Astrocyte of the cerebellum (primary cell): ENCODE measurements at places on chromosomes 5 and 9.

DNA sequence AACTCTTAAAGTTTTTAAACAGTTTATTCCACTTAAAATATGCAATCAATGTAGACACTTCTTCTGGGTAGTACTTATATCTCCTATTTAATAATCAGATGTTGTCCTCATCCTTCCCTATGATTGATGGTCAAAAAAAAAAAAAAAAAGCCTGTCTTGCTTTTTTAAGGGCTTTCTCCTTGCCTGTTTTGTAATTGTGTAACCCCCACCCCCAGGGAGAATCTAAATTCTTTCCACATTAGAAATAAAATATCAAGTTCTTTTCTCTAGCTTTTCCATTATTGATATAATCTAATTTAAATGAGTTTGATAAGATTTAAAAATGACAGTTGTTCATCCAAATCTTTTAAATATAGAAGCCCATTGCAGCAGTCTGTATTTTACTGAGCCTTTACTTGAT, 119.7 kb downstream of the CHSY3 start:
- no peak for DNase-seq

- DNase-seq = no peak
These were observed 336.9 kb upstream of the DMAC1 start for GRCh38 chr9:8136477-8136876.

DNA sequence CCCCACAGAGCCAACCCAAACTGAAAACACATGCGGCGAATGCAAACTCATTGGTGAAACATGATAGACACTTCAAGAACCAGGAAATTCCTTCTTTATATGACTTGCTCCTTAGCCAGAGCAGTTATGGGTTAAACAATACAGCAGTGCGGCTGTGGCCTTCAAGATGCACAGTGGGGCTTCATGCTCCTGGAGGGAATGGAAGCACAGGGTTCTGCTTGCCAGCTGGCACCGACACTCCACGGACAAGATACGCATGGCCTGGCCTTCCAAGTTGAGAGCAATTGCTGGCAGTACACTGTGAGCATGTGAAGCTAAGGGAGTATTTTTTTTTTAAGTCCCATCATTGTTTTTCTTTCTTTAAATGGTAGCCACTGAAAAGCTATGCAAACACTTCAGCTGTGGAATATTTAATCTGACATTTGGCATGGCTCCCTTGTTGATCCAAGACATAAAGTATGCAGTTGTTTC, 451.6 kb upstream of the CD180 start:
- DNase-seq = peak; percentile 99

DNA sequence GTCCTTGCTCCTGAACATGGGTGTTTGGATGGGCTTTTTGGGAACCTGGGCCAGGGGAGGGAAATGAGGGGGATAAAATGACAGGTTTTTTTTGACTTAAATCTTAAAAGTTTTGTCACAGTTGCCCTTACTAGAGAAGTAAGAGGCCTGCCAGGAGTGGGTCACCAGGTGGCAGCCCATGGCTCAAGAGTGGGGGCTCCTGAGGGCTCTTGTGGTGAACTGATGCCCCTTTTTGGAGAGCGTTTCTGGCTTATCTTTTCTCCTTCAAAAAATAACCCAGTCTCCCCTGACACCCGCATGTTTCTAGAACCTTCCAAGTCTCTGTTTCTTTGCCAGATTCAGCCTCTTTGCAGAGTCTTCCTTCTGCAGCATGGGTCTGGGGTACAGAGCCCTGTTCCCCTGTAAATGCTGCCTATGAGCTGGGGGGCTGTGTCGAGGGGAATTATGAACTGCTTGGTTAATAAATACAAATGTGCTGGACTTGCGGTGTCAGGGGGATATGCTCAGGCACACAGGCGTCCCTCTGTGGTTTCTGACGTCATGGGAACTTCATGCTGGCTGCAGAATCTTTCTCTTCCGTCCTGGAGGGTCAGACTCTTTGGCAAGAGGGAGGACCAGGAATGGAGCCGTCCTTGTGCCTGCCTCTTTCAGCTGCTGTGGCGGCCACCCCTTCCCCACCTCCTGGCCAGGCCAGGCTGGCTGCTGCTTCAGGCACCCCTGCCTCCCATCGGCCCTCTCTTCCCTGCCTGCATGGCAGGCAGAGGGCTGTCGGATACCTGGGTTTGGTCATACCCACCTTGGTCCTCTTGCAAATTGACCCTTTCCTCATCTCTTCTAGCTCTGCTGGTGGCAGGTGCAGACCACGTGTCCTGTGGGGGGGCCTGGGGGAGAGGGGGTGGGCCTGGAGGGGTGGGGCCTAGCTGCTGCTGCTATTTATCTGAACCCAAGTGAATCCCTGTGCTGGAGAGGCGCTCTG, 30.1 kb downstream of the PTPA start:
- DNase-seq = peak; percentile 90

DNA sequence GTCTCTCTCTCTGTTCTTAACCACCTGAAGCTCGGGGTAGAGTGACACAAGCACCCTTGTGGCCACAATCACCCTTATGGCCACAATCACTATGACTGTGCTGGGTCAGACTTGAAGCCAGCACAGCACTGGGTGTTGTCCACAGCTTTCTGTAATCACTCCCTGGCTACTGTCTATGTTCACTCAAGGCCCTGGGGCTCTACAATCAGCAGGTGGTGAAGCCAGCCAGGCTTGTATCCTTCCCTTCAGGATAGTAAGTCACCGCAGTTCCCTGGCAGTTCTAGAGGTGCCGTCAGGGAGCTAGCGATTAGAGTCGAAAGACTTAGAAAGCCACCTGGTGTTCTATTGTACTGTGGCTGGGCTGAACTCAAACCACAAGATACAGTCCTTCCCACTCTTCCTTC, 44.2 kb downstream of the GDA start:
- no peak for DNase-seq

DNA sequence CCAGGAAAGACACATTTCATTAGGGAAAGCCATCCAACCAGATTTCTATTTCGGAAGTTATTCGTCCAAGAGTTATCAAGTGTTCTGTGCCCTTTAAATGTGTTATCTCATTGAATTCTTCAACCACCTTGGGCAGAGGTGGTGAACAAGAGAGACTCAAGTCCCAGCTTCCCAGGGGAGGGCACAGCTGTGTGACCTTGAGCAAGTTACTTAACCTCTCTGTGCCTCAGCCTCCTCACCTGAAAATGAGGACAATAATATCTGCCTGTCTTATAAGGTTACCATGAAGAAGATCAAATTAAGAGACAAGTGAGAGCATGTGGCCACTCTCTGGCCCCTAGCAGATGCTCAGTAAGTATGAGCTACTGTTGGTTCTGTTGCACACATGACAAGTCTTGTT, 37.4 kb downstream of the WHRN start:
- DNase-seq = no peak

- no peak for DNase-seq
These were observed 248.6 kb upstream of the KLF4 start for GRCh38 chr9:107737987-107738743.

DNA sequence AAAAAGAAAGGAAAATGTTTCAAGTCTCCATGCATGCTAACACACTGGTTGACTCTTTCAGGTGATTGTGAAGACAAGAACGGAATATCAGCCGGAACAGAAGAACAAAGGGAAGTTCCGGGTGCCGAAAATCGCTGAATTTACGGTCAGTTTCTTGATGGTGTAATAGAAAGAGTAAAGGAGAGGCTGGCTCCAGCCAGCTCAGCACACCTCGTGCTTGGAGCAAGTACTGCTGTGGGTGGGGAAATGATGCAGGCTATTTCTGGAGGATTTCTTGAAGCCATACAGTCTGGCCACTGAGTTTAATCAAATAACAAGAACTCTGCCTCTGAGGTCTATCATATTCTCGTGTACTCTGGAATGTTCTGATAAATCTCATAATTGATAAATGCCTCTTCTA, 18.7 kb downstream of the NSG2 start:
- no peak for DNase-seq

GRCh38 chr9:116233160-116233530, 79.6 kb downstream of the PAPPA start:
- no peak for DNase-seq
